Stimulated activated memory B cell treated with anti-CD40 and anti-IgM and Interleukin-4, amounts not matched to agents 10 μg/mL and 1 μg/mL and 100 μg/mL, for 72 hours (primary cell): ENCODE measurements at places on chromosomes 5 and 9.
A peak's percentile ranks its signal among the peaks of the same experiment; 100 is the strongest.

GRCh38 chr5:36298552-36298951, 3.1 kb downstream of the RANBP3L start:
- no peak for ATAC-seq

GRCh38 chr9:16475996-16476395, 394.5 kb downstream of the BNC2 start:
- ATAC-seq, result no peak

DNA sequence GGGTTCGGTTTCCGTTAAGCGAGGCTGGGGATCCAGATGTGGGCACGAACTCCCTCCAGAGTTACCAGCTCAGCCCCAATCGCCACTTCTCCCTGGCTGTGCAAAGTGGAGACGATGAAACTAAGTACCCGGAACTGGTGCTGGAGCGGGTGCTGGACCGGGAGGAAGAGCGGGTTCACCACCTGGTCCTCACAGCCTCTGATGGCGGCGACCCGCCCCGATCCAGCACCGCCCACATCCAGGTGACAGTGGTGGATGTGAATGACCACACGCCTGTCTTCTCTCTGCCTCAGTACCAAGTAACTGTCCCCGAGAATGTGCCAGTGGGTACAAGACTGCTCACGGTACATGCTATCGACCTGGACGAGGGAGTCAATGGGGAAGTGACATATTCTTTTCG, 803 bp downstream of the PCDHGA7 start:
- ATAC-seq, result no peak

DNA sequence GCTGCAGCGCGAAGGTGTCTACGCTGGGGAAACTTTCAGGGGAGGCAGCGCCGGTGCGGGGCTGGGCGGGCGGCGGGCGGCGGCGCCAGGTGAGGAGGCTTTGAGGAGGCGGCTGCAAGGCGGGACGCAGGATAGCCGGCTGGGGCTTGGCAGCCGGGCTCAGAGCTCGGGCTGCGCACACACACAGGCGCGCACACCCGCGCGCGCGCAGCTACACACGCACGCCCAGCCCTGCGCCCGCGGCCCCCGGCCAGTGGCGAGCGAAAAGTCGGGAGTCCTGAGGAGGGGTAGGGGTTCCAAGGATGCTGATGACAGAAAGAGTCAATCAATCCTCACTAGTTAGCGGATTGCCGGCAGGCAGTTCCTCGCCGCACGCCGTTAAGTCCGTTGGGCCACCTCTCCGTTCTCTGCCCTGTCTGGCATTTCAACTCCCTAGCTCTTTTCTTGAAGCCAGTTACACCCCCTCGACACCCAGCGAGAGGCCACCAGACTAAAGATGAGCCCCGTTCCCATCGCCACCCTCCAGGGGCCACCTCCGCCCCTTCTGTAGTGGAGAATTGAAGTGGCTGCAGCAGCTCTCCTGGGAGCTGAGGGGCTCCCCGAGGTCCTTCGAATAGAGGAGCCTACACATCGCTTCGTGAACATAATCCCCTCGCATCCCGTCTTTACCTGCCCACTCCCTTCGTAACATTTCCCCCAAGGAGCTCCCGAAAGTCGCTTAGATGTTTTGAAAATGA, 1640.3 kb upstream of the C9orf72 start:
- no peak for ATAC-seq

- ATAC-seq, result no peak
Observed at GRCh38 chr5:149273950-149274349, 2.3 kb downstream of the AFAP1L1 start.

DNA sequence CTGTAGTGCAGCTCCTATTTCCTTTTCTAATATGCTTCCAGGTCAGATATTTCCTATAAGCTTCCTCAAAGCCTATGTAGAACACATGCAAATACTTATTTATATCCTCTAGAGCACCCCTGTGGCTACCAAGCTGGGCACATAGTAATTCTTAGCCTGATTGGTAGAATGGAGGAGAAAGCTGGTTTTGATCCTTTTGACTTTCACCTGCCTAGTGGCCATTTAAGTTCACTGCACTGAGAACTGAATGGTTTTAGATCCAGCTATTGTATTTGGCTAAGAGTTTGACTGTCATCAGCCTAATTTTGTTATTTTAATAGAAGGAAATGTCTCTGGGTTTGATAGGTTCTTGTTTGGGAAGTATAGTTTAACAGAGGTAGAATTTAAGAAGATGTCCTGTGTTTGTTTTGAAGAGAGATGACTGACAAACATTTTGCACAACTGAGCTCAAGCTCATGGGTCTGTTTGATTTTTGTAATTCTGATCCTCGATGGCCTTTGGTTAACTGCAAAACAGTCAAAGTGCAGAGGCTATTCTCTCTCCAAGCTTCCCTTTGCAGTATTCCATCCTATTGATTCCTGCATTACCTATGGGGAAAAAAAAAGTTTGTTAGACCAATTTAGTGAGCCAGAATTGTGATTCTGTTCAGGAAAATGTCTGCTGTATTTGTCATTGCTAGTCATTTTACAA, 85.4 kb downstream of the KCNN2 start:
- no peak for ATAC-seq

DNA sequence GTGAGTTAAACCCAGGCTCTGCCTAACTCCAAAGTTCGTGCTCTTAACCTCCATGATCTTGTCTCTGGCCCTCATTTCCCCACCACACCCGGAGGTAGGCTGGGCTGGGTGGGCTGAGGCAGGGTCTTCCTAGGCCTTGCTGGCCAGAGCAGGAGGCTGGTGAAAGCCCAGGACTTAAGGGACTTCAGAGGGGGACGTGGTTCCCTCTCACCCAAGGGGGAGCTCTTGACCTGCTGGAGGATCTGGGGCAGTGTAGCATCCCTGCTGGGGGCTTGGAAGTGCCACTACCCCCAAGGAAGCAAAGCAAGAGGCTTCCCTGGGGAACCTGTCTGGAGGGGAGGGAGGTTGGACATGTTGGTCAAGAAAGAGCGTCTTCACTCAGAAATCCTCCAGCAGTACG, 14.7 kb downstream of the PITX1 start:
- no peak for ATAC-seq

DNA sequence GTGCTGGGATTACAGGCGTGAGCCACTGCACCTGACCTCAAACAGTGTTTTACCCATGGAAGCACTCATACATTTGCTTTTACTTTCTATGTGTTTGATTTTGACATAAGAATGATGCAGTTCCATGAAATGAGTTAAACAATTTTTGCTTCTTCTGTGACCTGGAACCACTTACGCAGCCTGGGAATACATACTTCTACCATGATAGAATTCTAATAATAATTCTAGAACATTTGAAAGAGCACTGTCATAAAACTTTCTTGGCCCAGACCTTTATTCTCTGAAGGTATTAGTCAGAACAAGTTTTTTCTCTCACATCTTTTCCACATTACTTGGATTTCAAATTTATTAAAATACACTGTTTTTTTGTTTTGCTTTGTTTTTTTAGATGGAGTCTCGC, 25.3 kb upstream of the COL5A1 start:
- ATAC-seq, result no peak

GRCh38 chr5:10699987-10700386, 61.0 kb downstream of the DAP start:
- peak; percentile 93 for ATAC-seq

- no peak for ATAC-seq
Observed at GRCh38 chr5:58974083-58974482, 391.2 kb downstream of the RAB3C start.

DNA sequence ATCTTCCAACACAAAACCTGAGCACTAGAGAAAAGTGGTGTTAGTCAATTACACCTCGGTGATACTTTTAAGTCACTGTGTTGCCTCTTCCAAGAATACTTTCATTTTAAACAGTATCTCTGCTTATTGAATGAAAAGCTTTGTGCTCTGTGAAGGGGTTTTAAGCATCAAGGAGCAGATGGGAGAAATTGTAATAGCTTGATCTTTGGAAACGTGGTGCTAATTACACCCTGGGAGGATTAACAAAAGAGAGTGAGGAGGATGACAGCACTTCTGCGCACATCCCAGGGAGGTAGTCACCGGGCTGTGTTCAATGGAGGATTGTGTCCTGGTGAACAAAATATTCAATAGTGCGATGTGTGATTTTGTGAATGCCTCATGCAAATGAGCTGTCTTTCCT, 477.4 kb upstream of the ADAMTS16 start:
- ATAC-seq, result no peak

DNA sequence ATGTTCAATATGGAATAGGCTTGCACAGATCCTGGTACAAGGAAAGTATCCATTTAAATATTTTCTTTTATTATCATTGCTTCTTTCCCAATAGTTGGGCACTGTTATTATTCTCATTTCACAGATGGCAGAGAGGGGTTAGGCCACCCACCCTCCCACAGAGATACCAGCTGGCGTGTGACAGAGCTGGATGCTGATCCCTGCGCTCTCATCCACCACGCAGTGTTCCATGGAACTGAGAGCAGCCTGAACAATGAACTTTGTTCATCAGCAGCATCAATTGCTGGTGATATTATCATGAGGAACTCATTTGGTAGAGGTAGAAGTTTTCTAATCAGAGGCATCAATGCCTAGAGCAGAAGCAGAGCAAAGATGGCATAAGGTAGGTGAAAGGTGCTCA, 227.9 kb downstream of the ESM1 start:
- ATAC-seq, result no peak

GRCh38 chr9:38079461-38080031, 10.5 kb upstream of the SHB start:
- no peak for ATAC-seq

DNA sequence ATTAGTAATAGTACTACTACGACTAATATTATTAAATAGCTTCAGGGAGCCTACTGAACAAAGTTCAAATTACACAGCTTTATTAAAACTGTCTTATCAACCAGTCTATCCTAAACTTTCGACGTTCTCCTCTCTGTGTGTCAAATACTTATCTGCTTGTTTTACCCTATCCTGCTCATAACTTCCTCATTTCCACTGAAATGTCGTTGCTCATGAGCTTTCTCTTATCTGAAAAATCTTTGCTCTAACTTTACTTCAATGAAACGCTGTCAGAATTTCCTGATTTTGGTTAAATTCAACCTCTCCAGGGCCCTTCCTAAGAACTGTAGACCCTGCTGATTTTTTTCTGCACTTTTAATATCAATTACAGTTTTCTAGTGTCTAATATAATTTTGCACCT, 1431.0 kb upstream of the WWC1 start:
- ATAC-seq, result no peak

GRCh38 chr9:104256031-104256695, 162.1 kb downstream of the SMC2 start:
- ATAC-seq, result no peak

- no peak for ATAC-seq
Observed at GRCh38 chr9:74630228-74630627, 133.1 kb downstream of the RORB start.

DNA sequence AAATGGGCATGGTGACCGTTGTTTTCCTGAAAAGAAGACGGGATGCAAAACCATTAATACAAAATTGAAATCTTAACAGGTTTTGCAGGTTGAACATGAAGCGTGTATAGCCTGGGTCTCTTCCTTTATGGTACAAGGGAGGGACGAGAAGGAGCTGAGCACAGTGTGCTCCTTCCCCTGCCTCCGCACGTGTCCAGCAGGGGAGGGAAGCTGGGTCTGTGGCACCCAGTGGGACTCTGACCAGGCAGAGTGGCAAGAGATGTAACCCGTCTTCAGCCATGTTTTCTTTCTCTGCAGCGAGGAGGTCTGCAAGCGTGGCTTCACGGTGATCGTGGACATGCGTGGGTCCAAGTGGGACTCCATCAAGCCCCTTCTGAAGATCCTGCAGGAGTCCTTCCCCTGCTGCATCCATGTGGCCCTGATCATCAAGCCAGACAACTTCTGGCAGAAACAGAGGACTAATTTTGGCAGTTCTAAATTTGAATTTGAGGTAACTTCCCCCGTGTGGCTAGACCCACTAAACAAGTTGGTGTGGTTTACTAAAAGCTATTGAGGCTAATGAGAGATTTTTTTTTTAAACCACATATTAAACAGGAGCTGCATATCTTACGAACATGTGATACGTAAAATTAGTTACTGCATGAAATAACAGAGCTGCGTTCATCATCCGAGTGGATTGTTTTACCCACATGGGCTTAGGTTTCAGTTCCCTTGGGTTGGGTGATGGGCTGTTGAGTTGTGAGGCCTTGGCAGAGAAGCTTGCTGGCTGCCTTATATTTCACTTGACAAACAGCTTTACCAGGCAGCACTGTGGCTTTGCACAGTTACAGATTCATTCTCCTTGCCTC, 143.7 kb downstream of the TRIO start:
- peak; percentile 97 for ATAC-seq

DNA sequence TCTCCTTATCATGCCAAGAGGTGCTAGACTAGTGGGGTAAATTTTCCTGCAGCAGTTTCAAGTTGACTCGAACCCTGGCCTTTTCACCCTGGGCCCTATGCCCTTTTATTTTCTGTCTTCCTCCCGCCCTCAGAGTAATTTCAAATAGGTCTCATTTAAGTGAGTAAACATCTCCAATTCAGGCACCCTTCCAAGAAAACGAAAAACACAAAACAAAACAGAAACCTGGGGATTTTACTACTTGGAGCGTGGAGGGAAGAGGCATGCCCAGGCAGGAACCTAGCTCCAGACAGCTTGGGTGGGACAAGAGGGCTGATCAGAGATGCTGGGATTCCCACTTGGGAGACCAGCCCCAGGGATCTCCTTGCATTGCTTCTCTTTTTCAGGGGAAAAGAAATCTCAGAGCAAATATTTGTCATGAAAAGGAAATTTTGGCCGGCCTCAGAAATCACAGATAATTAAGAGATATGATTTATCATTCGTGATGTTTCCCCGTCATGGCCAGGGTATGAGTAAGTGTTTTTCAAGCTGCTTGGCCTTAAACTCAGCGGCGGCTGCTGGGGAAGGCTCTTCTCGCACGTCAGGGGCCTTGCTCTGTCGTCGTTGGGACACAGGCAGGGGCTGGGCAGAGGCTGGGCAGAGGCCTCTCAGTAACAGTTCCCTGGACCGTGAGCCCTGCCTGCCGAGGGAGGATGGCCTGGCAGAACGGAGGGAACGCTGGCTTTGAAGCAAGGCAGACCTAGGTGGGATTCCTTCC, 248.6 kb upstream of the KLF4 start:
- ATAC-seq, result no peak

- peak; percentile 56 for ATAC-seq
Observed at GRCh38 chr9:137482094-137482781, 23.1 kb upstream of the NSMF start.

DNA sequence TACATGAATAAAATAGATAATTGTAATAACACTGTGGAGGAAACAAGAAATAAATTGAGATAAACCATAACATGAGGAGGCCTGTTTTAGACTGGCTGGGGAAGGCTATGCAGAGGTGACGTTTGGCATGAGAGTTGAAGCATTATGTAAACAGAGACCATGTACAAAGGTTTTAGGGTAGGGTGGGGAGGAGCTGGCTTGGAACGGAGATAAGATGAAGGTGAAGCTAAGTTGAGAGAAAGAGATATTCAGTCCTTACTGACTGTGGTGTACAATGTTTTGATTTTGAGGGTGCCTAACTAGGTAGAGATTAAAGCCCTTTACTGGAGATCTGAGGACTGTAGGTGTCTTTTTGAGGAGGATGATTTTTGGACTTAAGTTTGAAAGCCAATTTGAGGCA, 17.8 kb downstream of the MAN2A1 start:
- no peak for ATAC-seq

GRCh38 chr9:131838530-131839280, 98.8 kb upstream of the RAPGEF1 start:
- ATAC-seq, result no peak

- no peak for ATAC-seq
Observed at GRCh38 chr5:6859023-6859422, 145.8 kb downstream of the TENT4A start.
